Stimulated activated CD4-positive, alpha-beta T cell treated with anti-CD3 and anti-CD28 coated beads, Interleukin-1b, Interleukin-23, amount 100 ng/mL, for 24 hours (primary cell): ENCODE measurements at places on chromosomes 5 and 9.

DNA sequence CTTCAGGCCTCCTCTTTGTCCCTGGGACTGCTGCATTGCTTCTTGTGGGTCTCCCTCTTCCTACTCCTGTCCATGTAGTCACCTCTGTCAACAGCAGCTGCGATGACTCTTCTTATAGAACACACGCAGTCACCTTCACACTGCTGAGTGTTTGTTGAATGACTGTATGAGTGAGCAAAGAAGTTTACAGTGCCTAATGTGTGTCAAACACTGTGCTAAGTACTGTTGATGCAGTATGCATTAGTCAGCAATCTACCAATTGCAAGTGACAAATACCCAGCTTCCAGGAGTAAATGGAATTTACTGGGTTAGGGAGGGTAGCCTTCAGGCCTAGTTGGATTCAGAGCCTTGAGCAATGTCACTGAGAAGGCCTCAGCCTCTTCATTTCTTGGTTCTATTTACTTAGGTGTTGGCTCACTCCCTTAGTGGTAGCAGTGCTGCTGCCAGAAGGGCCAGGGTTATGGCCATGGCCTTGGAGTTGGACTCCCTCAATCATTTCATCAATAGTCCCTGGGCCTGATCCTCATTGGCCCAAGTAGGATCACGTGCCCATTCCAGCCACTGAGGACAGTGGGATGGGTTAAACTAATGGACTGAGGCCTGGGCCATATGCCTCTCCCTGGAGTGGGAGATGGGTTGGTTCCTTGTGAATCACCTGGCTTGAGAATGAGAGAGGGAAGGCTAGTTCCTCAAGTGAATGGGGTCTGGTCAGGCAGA is 93.5 kb downstream of the RGS3 start:
- DNase-seq = no peak

- DNase-seq = no peak
These were observed 35.6 kb downstream of the MTX3 start for GRCh38 chr5:79955356-79955895.

DNA sequence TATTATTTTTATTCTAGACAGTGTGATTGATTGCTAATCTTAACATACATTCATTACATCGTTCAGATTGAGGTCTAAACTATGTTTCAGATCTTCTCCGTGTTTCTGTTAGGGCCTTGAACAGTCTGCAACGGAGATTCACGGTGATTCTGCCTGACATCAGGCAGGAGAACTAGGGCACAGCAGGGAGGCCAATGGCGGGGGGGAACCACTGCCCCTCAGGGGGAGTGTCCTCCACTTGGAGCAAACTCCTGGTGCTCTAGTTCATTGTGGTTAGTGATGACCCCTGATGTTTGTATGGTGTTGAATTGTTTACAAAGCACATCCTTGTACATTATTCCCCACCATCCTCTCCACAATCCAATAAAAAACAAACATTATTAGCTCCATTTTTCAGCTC is 173.5 kb downstream of the ZNF608 start:
- DNase-seq = no peak

DNA sequence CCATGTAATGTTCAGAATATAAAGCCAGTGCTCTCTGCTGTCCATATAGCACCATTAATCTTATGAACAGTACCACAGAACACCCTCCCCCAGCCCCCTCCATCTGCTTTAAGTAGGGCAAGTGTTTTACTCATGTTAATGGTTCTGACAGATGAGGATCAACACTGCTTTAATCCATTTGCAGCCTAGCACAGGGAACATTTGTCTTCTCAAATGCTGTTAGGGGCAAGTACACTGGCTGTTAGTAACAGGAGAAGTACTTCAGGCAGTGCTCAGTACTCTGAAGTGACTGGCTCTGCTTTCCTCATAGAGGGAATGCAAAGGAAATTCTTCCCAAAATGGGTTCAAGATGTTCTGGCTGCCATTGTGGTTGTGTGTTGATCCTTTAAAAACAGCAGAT is 202.6 kb downstream of the DCP2 start:
- DNase-seq = no peak

DNA sequence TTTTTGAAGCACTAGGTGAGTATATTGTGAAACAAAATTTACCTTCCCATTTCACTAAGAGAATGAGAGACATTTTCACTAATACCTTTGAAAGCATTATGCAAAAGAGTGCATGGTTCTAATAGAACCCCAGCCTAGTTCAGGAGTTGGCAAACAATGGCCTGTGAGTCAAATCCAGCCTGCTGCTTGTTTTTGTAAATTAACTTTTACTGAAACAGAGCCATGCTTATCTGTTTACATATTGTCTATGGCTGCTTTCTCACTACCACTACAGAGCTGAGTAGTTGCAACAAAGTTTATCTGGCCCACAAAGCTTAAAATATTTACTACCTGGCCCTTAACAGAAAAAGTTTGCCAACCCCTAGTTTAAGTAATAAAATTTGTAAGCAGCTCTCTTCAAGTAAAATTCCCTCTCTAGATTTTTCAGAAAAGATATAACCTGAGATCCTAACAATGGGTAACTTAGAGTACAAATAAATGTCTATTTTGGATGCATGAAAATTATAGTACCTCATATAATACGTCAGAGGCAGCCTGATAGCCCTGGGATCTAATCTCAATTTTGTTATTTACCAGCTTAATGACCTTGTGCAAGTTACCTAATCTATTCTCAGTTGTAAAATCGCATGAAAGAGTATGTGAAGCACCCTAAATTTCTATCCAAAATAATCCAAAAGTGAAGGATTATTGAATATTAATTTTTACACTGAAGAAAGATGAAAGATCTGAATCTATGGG is 50.7 kb upstream of the ARL15 start:
- DNase-seq = no peak

- peak; percentile 67 for DNase-seq
These were observed at the start of gene HDHD3 for GRCh38 chr9:113376634-113377567. HDHD3 (minus strand) TSS chr9:113376986; CDS start chr9:113374354, 2,632 bp downstream.

- no peak for DNase-seq
These were observed 173.1 kb upstream of the PAPPA start for GRCh38 chr9:115980502-115980901.

DNA sequence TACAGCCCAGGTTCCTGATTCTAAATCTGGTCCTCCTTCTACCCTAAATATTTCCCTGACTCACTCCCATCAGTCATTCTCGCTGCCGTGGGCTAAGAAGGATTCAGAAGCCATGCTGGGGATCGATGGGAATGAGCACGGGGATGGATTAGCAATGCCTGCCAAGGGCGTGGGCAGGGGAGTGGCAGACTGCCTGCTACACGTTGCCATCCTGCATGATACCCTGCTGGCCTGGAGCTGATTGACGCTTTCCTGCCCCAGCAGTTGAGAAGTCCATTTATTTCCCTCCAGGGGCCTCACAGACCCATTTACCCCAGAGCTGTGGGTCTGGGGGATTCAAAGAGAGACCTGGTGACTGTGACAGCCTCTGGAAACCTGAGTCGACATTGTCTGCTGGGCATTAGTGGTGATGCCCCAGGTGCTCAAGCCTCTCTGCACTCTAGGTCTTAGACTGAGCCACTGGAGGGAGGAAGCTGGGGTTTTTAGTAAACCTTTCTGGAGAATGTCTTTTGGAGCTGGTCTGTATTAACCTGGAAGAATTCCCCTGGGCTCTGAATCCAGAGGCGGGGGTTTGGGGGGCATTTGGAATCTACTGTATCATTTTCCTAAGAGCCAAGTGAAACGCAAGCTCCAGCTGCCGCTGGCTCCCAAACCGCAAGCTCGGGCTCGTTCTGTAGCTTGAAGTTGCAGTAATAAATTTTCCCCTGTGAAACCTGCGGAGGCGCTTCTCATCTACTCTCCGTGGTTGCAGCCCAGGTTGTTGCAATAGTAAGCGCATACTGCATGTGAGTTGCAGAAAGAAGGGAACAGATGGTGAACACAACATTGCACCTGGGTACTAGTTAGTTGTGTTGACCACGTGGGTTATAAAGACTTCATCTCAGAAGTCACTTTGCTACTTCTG is 76.3 kb upstream of the RAPGEF1 start:
- no peak for DNase-seq

GRCh38 chr9:127637322-127637847 is 25.3 kb downstream of the STXBP1 start:
- no peak for DNase-seq

DNA sequence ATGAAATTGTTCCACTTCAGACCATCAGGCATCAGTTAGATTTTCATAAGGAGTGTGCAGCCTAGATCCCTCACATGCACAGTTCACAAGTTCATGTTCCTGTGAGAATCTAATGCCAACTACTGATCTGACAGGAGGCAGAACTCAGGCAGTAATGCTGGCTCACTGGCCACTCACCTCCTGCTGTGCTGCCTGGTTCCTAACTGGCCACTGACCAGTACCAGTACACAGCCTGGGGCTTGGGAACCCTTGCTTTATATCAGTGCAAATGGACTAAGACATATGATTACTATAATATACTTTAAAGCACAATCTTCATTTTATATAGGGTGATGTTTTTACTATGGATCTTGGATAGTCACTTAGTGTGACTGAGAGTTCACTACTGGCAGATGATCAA is 259.2 kb downstream of the SLCO4C1 start:
- no peak for DNase-seq

DNA sequence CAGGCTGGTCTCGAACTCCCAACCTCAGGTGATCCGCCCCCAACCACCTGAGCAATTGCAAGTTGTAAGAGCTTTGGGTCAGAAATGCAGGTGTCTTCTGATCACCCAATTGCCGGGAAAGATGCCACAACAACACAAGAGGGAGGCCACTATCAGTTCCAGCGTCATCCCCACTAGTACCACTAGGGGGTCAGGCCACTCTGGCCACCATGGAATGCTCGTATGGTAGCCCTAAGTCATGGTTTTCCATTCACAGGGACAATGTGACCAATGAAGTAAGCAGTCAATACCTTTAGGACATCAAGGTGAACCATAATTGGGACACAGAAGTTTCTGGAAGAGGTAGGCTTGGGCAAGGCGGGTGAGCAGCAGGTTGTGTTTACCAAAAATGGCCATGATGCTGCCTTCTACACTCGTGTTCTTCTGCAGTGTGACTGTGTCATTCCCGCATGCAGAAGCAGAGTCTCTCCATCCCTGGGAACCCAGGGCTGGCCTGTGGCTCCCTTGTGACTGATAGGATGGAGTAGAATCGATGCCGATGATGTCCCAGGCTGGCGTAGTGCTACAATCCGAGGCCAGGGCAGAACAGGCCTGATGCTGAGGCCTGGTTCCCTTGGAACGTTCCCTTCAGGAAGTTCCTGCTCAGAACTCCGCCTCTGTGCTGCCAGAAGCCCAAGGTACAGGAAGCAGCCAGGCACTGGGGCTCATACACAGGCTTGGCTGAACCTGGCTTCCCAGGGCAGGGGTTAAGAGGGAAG is 42.2 kb upstream of the ANKRD33B start:
- DNase-seq = no peak

DNA sequence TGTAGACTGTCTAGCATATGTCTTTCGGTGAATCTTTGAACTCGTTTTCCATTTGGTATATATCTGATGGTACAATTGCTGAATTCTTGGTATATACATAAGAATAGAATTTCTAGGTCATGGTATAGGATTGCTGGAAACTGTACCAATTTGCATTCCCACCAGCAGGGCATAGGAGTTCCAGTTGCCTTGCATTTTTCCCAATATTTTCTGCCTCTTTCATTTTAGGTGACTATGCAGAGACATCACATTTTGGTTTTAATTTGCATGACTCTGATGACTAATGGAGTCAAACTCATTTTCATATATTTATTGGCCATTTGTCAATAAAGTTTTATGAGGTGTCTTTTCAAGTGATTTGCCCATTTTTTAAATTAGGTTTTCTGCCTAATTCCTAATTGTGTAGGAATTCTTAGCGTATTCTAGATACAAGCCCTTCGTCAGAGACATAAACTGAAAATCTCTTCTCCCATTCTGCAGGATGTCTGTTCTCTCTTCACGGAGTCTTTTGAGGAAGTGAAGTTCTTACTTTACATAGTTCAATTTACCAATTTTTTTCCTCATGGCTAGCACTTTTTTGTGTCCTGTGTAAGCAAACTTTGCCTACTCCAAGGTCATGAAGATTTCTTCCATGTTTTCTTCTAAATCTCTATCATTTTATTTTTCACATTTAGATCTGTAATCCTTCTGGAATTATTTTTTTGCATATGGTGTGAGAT is 28.9 kb upstream of the PDCD1LG2 start:
- no peak for DNase-seq

- no peak for DNase-seq
These were observed 18.1 kb upstream of the RPL26L1 start for GRCh38 chr5:172941067-172941516.

DNA sequence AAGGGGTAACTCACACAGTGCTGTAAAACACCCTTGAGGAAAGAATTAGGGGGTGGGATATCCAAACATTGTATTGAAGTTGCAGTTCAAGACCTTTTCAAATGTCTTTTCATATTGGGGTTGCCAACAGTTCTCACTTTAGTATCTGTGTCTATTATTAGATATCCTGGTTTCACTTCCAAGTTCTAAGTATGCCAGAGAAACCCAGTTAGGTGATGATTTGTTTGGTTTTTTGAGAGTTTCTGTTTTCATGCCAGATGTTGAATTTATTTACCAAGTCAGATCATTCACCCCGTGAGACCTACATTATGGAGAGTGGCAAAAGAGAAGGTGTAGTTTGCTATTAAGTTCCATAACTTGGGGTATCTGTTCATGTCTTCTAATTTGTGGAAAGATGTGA is 64.5 kb downstream of the C9orf152 start:
- DNase-seq = no peak

DNA sequence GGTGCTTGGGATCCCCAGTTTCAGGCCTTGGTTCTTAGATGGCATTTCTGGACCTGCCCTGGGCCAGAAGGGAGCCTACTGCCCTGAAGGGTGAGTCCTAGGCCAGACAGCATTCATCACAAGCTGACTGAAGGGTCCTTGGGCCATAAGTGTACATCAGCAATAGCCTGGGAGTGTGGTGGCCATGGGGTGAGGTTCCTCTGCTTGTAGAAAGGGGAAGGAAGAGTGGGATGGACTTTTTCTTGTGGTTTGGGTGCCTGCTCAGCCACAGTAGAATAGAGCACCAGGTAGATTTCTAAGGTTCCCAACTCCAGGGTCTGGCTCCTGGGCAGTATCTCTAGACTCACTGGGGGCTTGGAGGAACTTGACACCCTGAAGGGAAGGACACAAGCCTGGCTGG is 95.2 kb upstream of the PHF24 start:
- no peak for DNase-seq

GRCh38 chr5:154493274-154493673 is 15.2 kb upstream of the HAND1 start:
- no peak for DNase-seq

GRCh38 chr5:177440211-177440989 is 6.2 kb upstream of the PRR7 start:
- no peak for DNase-seq

GRCh38 chr9:84955971-84956370 is 286.4 kb downstream of the NTRK2 start:
- no peak for DNase-seq

DNA sequence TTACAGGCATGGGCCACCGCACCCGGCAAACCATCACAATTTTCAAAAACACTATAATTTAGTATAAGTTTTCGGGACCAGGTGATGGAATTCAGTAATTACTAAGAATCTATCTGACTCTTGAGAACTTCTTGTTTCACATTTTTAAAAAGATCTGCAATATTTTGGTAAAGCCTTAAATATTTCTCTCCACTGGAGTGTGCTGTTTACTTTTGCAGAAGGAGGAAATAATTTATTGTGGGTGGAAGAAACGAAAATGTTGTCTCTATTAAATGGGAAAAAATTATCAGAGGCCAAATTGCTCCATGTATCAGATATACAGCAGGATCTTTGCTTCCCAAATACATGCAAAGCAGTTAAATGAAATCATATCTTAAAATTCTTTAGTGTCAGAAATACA is 566.8 kb upstream of the CYLC2 start:
- DNase-seq = no peak
